ENCODE measurements at places on chromosomes 2 and 18.

- DNase-seq: peak; percentile 96
Measured at GRCh38 chr2:48852938-48853337, 97.4 kb upstream of the LHCGR start.

DNA sequence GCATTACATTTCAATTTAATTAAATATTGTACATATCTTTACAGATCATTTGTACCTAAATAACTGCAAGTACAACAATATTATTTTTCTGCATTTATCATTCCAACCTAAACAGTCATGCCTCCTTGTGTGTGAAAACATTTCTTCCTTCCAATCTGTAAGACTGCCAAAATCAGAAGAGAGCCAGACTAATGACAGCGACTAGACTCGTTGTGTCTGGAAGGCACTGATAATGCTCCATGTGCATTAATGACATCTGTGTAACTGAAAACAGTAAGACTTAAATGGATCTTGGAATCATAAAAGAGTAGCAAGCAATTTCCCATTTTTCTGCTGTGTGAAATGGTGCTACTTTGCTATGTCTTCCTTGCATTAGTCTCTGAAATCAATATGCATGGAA lies 278.0 kb upstream of the DSEL start:
- peak; percentile 68 for DNase-seq

DNA sequence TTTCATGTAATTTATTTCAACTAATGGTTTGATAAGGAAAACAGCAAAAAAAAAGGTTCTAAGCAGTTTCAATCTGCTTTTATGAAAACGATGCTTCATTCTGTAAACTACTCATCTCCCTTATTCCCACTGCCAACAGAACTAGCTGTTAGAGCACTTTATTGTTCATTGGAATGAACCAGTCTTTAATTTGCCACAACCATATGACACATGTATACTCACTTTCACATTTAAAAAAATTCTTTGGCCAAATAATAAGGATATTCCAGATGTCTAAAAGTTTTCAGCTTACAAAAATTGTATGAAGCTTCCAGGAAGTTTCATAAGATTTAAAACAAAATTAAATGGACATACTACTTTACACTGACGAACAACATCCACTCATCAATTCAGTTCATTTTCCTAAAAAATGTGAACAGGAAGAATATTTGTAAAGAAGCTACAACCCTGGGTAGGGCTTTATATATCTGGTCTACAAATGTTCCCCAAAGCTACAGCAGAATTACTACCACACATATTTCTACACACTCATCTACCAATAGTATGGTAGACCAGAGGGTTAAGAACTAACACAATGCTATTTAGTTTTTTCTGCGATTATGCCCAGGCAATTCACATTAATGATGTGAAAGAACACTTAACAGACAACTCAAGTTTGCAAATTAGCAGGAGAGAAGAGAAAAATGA lies 37.7 kb downstream of the ZNF521 start:
- DNase-seq: no peak

DNA sequence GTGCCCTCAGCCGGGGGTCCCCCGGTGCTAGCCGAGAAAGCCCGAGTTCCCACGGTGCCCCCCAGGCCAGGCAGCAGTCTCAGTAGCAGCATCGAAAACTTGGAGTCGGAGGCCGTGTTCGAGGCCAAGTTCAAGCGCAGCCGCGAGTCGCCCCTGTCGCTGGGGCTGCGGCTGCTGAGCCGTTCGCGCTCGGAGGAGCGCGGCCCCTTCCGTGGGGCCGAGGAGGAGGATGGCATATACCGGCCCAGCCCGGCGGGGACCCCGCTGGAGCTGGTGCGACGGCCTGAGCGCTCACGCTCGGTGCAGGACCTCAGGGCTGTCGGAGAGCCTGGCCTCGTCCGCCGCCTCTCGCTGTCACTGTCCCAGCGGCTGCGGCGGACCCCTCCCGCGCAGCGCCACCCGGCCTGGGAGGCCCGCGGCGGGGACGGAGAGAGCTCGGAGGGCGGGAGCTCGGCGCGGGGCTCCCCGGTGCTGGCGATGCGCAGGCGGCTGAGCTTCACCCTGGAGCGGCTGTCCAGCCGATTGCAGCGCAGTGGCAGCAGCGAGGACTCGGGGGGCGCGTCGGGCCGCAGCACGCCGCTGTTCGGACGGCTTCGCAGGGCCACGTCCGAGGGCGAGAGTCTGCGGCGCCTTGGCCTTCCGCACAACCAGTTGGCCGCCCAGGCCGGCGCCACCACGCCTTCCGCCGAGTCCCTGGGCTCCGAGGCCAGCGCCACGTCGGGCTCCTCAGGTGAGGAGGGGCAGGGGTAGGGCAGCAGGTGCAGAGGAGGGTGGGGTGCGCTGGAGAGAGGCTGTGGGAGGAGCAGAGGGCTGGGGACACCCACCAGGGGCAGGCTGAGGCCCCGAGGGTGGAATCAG lies 14.1 kb upstream of the GMPPA start:
- no peak for DNase-seq

- no peak for DNase-seq
Measured at GRCh38 chr2:140187086-140187485, 1406.9 kb upstream of the NXPH2 start.

GRCh38 chr2:74083750-74084149 lies 64.0 kb downstream of the BOLA3 start:
- DNase-seq: no peak

DNA sequence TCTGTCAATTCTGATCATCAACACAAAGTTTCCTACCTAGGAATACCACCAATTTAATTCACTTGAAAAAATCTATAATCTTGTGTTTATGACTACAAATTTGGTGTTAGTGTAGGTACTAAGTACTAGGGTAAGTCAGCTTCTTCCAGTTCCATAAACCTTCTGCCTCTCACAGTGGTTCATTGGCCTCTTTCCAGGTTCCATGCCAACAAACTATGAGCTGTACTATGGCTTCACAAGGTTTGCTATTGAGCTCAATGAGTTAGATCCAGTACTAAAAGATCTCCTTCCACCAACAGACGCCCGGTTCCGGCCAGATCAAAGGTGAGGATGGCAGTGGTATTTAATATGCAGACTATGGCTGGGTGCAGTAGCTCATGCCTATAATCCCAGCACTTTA lies 58.8 kb downstream of the PRKRA start:
- peak; percentile 18 for DNase-seq

- DNase-seq: no peak
Measured at GRCh38 chr2:58227171-58227917, 13.8 kb downstream of the FANCL start.

DNA sequence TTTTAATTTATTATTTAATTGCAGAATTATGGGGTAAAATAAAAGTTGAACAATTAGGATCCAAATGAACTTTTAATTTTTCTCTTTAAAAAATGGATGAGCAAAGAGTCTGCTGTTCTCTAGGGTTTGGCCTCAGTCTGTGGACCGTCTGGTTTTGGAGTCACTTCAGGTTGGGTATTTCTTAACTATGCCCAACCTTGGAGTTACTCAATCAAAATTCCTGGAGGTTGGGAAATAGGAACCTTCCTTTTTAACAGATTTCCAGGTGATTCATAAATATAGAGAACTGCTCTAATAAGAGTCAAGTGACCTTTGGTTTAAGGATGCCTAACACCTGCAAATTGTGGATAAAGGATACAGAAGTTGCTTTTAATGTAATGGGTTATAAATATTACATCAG lies 241.5 kb upstream of the GCFC2 start:
- DNase-seq: no peak

GRCh38 chr2:44679584-44679983 lies 261.9 kb upstream of the SIX3 start:
- DNase-seq: no peak

DNA sequence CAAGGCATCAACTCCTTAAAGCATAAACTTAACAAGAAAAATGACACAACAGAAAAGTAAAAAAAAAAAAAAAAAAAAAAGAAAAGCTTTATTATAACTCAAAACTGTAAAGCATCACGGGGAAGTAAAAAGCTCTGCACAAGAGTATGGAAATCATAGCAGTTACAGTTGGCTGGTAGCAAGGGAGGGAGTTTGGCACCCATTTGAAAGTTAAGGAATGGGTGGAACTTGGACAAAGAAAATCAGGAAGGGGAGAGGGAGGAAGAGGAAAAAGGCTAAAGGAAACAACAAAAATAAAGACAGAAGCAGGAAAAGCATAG lies 8.6 kb downstream of the KLF7 start:
- no peak for DNase-seq

- DNase-seq: peak; percentile 11
Measured at GRCh38 chr2:195498176-195498575, 158.8 kb upstream of the SLC39A10 start.

- peak; percentile 48 for DNase-seq
Measured at GRCh38 chr2:233413559-233414272, 59.4 kb downstream of the DGKD start.

DNA sequence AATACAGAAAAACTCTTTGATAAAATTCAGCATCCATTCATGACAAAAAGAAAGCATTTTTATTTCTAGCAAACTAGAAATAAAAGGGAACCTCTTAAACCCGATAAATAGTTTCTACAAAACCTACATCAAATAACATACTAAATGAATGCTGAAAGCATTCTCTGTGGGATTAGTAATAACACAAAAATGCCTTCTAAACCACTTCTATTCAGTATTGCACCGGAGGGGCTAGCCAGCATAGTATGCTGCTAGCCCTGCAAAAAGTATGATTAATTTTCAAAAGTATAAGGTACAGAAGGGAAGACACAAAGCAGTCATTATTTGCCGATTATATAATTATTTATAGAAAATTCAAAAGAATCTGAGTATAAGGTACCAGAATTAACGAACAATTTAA lies 145.2 kb downstream of the DTNB start:
- DNase-seq: peak; percentile 81

GRCh38 chr2:11679486-11680181 lies 9.6 kb upstream of the NTSR2 start:
- DNase-seq: no peak

GRCh38 chr2:161085149-161085548 lies 75.1 kb upstream of the TANK start:
- peak; percentile 30 for DNase-seq

DNA sequence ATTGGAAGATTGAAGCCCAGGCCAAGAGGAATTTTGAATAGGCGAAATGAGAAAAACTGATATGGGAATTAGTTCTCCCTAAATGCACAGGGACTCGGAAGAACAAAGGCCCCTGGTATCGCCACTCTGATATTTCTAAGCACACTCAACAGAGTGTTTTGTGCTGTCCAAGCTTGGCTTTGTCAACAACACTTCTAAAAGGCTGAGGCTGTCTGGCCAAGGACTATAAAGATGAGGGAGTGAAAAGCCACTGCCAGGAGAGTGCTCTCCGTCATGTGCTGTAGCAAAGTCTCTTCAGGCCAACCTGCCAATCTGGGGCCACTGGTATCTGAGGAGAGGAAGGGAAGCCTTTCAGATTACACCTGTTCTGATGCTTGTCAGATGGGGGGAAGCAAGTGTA lies 611.2 kb upstream of the PIK3C3 start:
- no peak for DNase-seq

GRCh38 chr2:166841152-166841551 lies 47.1 kb upstream of the XIRP2 start:
- no peak for DNase-seq

DNA sequence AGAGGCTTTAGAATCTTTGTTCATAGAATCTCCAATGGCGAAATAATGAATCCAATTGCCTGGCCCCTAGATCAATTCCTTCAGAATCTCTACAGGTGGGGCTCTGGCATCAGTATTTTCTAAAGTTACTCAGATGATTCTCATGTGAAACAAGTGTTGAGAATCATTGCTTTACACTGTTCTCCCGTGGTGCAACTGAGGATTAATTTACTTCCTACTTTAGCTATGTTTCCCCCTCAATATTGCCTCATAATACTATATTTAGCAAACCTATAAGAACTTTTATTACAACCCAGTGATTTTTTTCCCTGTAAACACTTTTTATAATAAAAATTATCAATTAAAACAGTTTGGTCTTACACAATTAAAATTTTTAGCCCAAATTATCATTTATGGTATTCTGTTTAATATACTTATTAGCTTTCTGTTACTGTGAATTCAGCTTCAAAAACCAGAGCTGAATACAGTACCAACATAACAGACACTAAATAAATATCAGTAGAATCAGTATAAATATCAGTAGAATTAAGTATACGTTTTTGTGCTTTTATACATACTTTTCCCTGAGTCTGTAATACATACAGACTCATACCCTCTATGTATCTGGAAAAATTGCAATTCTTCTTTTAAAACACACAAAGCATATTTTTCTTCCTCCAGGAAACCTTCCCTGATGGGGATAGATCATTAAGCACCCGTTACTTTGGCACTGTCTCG lies 20.8 kb downstream of the SLC38A11 start:
- no peak for DNase-seq

DNA sequence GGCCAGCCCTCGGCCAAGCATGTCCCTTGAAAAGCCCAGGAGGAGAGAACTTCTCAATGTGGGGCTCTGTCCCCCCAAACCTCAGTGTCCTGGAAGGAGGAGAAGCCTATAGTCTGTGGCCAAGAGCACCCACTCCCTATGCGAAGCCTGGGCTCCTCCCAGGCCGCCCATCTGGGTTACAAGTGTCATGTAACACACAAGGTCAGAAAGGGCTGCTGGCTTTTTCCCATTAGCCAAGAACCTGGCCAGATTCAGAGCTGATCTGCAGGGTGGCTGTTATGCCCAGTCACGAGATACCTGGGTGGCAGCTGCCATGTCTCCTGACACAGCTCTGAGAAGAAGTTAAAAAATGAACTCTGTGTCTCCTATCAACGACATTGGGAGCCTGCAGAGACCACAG lies 170.7 kb downstream of the TNS1 start:
- no peak for DNase-seq

DNA sequence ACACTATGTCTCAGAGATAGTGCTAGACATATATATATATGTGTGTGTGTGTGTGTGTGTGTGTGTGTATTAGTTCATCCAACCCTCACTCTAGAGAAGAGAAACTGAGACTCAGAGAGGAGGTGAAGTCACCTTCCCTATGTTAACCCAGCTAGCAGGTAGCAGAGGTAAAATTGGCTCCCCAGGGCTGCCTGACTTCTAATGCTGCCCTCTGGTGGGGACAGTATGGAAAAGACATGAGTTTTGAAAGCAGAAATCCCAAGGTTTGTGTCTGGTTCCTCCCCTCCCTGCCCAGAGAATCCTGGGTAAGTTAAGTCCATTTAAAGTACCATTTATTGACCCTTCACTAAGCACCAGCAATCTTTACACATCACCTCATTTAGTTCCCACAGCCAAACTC lies 137.7 kb downstream of the THNSL2 start:
- no peak for DNase-seq

DNA sequence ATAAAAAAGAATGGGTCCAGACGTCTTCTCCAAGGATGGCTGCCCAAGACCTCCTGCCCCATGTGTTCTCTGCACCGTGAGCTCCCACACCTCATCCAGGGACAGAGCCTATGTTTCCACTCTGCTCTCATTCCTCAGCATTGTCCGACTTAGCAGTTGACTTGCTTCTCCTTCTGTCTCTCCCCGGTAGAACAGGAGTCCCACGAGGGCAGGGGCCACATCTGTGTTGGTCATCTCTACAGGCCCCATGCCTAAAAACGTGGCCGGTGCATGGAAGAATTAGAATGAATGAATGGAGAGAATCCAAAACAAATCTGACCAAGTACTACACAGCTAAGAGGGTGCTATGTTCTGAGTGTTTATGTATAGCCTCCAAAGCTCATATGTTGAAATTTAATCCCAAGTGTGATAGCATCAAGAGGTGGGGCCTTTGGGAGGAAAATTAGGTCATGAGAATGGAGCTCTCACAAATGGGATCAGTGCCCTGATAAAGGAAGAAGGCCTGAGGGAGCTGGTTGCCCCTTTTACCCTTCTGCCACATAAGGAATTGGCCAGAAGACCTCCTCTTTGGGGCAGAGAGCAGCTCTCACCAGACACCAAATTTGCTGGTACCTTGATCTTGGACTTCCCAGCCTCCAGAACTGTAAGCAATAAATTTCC lies 55.9 kb downstream of the FAM178B start:
- DNase-seq: no peak
